ENCODE measurements at places on chromosomes 2 and 18.

- no peak for DNase-seq
Measured at GRCh38 chr18:34694591-34695165, 15.4 kb upstream of the DTNA start.

GRCh38 chr2:102296449-102296848, 14.9 kb upstream of the IL1RL1 start:
- DNase-seq = no peak

DNA sequence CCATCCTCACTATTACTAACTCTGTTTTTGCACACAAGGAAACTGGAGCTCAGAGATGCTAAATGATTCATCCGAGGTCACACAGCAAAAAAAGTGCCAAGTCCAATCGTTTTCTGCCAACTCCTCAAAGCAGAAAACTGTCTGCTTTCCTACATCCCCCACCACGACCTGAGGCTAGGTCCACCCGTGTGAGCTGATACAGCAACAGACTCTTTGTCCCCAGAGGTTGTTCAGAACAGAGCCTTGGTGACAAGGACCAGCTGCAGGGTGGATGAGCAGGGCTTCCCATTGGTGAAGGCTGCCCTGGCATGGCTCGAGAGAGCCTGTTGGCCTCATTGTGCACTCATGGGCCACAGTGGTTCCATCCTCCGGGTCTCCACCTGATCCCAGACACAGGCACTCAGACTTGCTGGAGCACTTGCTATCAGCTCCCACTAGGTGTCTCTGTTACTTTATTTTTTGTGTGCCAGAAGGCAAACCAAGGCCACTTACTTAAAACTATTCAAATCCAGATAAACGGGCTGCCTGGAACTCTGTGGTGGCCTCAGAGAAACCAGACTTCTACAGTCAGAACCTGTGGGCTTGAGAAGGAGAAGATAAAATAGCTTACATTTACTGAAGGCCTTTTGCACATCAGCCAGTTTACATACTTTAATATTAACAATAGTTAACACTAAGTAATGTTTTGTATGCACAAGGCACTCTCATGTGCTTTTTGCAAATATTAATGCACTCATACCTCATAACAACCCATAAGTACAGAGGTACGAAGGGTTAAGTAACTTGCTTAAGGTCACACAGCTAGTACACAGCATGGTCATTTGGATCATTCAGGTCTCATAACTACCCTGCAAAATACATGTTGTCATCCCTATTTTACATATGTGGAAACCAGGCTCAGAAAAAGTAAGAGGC, 62.9 kb upstream of the CTIF start:
- DNase-seq = peak; percentile 67

- no peak for DNase-seq
Measured at GRCh38 chr2:69837533-69837932, 8.1 kb downstream of the GMCL1 start.

- no peak for DNase-seq
Measured at GRCh38 chr18:67463829-67464228, 52.7 kb downstream of the DSEL start.

- no peak for DNase-seq
Measured at GRCh38 chr2:219783359-219783975, 156.0 kb downstream of the SLC4A3 start.

- DNase-seq = no peak
Measured at GRCh38 chr2:189115126-189115525, 64.4 kb downstream of the COL5A2 start.

GRCh38 chr2:236158969-236159777, 9.0 kb downstream of the GBX2 start:
- no peak for DNase-seq

GRCh38 chr2:38763228-38763627, 12.1 kb upstream of the SRSF7 start:
- DNase-seq = no peak

GRCh38 chr2:134295441-134295840, 41.6 kb downstream of the MGAT5 start:
- DNase-seq = no peak

- DNase-seq = no peak
Measured at GRCh38 chr2:134142903-134143302, 111.0 kb upstream of the MGAT5 start.

DNA sequence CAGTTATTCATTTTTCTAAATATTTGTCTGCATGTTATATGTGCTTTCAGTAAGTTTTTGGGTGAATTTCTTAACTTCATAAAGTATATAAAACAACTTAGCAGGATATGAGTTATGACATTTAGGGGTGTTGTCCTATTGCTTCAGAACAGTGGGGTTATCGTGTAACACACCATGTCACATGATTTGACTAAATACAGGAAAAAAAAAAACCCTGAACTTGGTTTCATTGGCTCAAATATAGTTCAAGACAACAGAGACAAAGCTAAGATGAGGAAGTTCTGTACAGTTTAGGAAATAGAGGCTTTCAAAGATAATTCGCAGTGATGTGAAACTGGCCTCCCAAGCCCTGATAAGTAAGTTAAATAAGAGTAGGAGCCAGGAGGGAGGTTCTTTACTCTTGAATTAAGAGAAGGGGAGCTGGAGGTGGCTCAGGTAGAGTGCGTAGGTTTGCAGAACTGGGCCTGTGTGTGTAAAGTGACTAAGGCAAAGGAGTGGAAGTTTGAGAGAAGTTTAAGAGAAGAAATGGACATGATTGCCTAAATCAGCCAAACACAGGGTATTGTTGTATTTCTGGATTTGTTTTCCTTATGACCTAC, 53.9 kb downstream of the LIMS1 start:
- DNase-seq = no peak

DNA sequence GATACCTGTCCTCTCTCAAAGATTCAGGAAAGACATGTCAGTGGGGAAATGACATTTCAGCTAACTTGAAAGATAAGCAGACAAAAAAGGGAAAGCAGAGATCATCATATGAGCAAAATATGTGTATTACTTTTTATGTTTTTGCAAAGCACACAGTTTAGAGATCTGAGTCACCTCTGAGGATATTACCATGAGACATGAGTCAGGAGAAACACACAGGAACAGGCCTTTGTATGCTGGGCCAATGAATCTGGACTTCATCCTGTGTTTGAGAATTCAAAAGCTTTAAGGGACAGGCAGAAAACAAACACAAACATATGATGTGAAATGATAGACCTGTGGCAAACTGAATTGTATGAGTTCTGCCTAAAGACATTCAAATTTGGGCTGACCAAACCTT, 306.0 kb upstream of the EPC2 start:
- DNase-seq = no peak

DNA sequence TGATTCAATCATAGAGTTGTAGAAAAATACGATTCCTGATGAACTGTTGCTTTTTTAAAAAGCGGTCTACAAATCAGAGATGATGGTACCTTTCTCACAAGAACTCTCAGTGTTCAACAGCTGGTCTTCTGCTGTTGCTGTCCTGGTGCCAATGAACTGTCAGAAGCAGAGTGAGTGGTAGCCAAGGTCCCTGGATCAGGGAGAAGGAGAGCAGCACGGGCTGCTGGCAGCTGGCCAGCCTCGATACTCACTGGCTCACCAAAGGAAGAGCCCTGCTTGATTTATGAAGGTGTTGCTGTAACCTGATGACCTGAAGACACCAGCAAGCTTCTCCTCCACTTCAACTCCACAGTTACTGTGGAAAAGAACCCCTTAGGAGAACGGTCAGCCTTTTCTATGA, 300.8 kb upstream of the SOX11 start:
- DNase-seq = peak; percentile 9

- no peak for DNase-seq
Measured at GRCh38 chr2:198657512-198658121, 800.1 kb downstream of the SATB2 start.

GRCh38 chr2:231009236-231009919, 13.5 kb downstream of the SPATA3 start:
- no peak for DNase-seq

GRCh38 chr2:80610108-80610507, 305.6 kb upstream of the LRRTM1 start:
- DNase-seq = no peak

DNA sequence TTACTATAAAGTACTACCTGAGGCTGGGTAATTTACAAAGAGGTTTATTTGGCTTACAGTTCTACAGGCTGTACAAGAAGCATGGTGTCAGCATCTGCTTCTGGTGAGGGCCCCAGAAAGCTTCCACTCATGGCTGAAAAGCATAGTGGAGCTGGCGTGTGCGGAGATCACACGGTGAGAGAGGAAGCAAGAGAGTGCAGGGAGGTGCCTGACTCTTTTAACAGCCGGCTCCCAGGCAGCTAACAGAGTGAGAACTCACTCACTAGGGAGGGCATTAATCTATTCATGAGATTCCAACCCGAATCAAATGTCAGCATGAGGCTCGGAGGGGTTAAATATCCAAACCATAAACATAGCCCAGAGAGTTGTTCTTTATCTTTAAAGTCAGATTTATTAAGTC, 117.3 kb downstream of the LDLRAD4 start:
- DNase-seq = no peak

DNA sequence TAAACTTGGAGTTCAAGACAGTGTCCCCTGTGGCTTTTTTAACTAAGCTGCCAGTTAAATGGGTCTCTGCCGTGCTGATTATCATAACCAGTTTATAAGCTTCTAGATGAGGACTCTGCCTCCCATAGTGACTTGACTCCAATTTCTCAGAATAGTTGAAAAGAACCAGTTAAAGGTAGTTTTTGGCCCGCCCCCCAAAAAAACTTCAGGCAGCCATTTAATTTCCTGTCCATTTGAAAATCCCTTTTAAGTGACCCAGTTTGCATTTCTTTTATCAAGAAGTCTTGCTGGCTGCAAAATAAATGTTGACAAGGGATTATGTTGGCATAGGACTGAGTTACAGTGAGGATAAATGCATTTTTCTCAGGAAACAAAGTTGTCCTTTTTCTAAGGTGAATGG, 2.3 kb downstream of the SLC20A1 start:
- no peak for DNase-seq

- no peak for DNase-seq
Measured at GRCh38 chr2:17311771-17312511, 206.3 kb downstream of the RAD51AP2 start.

DNA sequence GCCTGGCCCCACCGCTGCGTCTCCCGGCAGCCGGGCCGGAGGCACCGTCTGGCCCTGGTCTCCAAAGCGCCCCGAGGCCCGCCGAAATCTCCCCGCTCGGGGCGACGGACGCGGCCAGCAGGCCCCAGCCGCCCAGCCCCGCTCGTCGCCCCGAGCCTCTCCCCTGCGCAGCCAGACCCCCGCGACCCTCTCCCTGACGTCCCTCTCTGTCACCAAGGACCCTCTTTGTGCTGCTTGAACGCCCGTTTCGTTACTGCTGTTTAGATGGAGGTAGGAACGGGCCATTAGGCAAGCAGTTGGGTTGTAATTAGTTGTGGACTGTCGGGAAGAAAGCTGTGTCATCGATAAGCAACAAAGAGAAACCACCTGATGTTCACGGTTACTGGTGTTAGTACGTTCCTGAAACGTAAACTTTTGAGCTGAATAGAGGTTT, 686 bp downstream of the UBXN4 start:
- DNase-seq = peak; percentile 44

GRCh38 chr18:36366994-36367839, 69.7 kb downstream of the FHOD3 start:
- DNase-seq = no peak

DNA sequence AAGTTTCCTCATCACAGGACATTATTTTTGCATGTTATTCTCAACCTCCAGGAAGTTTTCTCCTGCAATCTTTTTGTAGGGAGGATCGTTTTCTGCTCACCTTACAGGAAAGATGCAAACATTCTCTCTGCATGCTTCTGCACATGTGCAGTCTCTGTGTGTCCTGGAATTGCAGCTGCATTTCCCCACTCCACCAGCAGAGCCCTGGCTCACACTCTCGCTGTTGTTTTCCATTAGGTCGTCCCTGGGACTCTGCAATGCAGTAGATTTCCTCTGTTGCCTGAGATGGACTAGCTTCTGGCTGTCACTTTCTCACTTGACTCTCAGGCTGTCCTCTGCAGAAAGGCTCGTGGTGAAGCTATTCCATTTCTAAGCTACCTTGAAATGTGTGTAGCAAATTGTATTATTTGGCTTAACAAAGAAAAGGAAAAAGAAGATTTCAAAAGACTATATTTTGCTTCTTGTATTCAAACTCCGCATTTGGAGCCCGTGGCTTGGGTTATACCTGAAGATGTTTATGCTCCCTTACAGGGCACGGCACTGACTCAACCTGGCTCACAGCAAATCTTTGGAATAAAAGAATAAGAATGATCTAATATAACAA, 346.7 kb downstream of the RAD51AP2 start:
- DNase-seq = no peak

- DNase-seq = no peak
Measured at GRCh38 chr2:232586943-232587505, 36.5 kb downstream of the EIF4E2 start.
